ENCODE measurements at places on chromosomes 13 and 19.

GRCh38 chr13:54078271-54078870, 1049.8 kb downstream of the OLFM4 start:
- no peak for DNase-seq

- no peak for DNase-seq
Measured at GRCh38 chr13:111398196-111398595, 77.8 kb downstream of the TEX29 start.

DNA sequence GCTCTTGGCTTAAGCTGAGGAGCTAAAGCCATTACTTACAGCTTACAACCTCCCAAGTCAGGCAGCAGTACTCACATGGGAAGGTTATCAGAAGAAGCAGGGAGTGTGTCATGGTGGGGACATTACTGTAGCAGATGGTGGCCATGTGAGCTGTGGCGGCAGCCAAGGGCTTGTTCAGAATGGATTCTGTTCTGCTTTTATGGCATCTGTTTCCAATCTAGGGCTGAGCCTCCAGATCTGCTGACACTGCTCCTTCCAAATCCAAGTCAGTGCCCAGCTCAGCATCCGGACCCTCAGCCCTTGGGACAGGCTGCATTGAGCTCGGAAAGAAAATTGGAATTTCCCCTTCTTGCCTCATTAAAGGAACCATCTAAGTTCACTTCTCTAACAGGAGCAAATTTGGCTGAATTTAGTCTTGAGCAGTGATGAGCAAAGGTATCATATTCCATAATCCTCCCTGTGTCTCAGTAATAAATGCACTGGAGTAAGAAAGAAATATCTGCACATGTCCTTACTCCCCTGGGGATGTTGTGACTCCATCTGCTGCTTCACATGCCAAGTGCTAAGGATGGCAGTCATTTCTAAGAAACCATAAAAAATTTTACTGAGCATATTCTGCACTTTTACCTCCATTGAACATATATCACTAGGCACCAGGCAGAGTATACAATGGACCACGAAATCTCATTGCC, 73.9 kb downstream of the KCTD12 start:
- no peak for DNase-seq

GRCh38 chr13:71785361-71785760, 81.6 kb downstream of the DACH1 start:
- no peak for DNase-seq

DNA sequence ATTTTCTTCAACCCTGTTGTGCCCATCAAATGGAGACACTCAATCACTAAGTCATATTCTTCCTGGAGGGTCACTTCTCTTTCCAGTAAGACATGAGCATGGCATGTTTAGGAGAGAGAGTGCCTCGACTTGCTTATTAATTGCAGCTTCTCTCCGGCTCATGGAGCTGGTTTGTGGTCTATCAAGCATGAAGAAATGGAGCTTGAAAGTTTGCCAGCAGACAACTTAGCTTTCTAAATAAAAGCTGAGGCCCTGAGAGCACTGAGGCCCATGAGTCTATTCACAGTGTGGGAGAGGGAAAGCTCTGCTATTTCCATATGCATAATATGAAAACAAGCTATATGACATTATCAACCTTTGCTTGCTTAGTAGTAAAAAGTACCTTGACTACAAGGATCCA, 378.5 kb downstream of the FGF9 start:
- DNase-seq: no peak

DNA sequence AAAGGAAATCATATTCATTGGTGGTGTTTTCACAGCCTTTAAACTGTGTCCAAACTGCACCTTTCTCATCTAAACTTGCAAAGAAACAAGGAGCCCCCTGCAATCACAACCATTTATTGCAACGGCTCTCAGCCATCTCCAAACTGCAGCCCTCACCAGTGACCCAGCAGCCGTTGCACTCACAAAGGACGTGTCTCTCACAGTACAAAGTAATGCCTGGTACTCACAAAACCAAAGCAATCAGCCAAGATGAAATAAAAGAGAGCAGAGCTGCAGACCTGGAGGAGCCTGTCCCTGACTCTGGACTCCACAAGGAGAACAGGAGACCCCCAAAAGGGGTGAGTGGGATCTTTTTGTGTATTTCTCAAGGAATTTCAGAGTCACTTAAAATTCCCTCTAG, 20.2 kb upstream of the CEACAM21 start:
- DNase-seq: no peak
